ENCODE measurements at places on chromosomes 16 and 17. TPM values are rescaled to one million over a fixed set of nuclear protein-coding genes. Genes with fewer than 3 reads are reported as not detected.

DNA sequence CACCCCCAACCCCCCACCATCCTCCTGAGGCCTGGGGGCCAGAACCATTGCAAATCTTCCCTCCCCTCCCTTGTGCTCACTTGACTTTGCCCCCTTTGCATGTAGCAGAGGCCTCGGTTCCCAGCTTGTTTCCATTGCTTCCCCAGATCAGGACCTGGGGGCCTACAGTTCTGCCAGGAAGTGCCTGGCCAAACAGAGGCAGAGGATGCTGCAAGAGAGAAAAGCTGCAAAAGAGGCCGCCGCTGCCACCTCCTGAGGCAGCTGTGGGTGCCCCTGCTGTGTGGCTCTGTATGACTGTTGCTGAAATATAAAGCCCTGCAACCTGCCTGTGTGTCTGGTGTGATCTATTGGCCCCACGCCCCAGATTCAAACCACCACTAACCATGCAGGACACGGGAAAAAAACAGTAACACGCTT is 2.3 kb downstream of the NDUFB10 start:
- H3K4me1 ChIP-seq, result peaks cover 48% of the 10 kb centered on the region
- H3K36me3 ChIP-seq, result peaks cover 29% of the 10 kb centered on the region
- no peak for DNase-seq
- H3K27me3 ChIP-seq, result peaks cover 15% of the 10 kb centered on the region
- H3K27ac ChIP-seq, result no peak overlapping the region
- peak overlapping the region; percentile 92 for H3K4me3 ChIP-seq

DNA sequence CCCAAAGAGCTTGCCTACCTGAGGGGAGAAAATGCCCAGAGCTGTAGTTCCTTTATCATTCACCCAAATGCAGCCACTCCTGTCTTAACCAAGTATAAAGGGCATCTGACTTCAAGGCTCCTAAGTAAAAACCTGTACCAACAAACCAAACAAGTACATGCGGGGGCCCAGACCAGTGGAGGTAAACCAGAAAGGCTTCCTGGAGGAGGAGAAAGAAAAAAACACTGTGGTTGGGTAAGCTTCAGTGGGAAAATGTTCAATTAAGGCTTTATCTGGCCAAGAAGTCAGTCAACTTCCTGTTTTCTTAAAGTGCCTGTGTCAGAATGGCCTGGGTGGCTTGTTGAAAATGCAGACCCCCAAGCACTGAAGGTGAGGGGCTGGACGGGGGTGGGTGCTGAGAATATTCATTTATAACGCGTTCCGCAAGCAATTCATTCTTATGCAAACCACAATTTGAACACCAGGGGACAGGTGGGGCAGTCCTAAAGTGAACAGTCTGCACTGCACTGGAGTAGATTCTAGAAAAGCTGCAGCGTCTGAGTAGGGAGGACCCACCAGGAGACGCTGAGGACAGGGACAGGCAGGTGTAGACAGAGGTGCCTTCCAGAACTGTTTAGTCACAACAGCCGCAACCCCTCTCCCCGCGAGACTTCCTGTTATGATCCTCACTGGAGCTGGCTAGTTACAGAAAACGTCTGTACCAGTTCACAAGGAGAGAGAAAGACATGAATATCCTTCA is 467.1 kb downstream of the SOX9 start:
- peak overlapping the region; percentile 71 for H3K4me3 ChIP-seq
- H3K27ac ChIP-seq, result peak overlapping the region; percentile 43
- peaks cover 38% of the 10 kb centered on the region for H3K4me1 ChIP-seq
- DNase-seq, result no peak
- peaks cover 4% of the 10 kb centered on the region for H3K36me3 ChIP-seq

DNA sequence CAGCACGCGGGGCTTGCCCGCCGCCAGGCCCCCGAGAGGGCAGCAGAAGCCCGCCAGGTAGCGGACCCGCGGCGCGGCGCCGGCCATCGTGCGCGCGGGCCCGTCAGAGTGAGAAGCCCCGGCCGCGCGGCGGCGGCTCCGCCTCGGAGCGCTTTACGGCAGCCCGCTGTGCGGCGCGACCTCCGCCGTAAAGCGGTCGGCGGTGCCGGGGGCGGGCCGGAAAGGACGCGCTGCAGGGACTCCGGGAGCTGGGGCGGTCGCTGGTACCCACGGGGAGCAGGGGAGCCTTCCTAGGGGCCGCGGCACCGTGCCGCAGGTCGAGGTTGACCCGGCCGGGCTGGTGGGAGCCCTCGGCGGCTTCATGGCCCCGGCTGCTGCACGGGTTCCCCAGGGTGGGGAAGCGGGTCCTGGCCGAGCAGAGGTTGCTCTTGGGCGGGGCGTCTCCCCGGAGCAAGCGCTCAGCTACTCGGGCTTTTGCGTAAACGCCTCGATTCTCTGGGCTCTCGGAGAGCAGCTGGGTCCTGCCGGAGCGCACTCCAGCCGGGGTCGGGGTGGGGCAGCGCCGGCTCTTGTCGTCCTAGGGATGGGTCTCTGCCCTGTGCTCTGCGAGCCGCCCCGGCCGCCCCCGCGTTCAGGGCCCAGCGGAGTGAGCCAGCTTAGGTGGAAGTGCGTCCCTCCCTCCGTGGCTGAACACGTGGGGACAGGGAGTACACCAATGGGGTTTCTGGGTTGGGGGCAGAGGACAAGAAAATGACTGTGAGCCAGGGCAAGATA is at the start of gene FAAP100:
Gene FAAP100 (minus strand): TSS at position 110 of the 774 bp plus-strand sequence. CDS start 23 bp downstream, at position 87.
- H3K27me3 ChIP-seq, result peaks cover 5% of the 10 kb centered on the region
- peak within 1 kb of the TSS; percentile 84 for H3K27ac ChIP-seq
- peak within 1 kb of the TSS; percentile 95 for H3K4me3 ChIP-seq
- peak; percentile 76 for DNase-seq
- H3K36me3 ChIP-seq, result peaks cover 4% of the 10 kb centered on the region

- H3K36me3 ChIP-seq, result no peaks in the 10 kb centered on the region
- peak; percentile 49 for DNase-seq
- peak overlapping the region; percentile 4 for H3K27ac ChIP-seq
These were observed 46.5 kb upstream of the GSE1 start for GRCh38 chr16:85566561-85567100.

DNA sequence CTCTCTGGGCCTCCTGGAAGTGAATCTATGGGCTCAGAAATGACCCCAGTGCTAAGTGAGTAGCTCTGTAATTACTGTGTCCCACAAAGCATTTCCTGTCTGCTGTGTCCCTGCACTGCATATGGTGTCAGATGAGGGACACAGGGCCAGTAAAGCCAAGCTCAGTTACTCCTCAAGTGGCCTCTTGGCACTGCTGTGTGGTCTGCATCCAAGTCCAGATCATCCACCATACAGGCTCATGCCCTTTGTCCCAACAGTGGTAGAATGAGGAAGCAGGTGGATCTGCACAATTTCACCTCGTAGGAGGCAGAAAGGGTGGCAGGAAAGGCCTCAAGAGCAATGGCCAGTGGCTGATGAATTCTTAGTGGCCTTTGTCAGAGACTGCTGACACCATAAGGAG is 146.8 kb downstream of the SOX9 start:
- H3K4me3 ChIP-seq, result no peak overlapping the region
- H3K27ac ChIP-seq, result no peak overlapping the region
- no peaks in the 10 kb centered on the region for H3K27me3 ChIP-seq
- DNase-seq, result no peak
- H3K36me3 ChIP-seq, result no peaks in the 10 kb centered on the region
- H3K4me1 ChIP-seq, result peaks cover 15% of the 10 kb centered on the region

- H3K27me3 ChIP-seq, result peaks cover 67% of the 10 kb centered on the region
- peak; percentile 62 for DNase-seq
These were observed at the start of gene GAS7 for GRCh38 chr17:10198509-10199249. Gene GAS7 (minus strand): TSS chr17:10198606.

DNA sequence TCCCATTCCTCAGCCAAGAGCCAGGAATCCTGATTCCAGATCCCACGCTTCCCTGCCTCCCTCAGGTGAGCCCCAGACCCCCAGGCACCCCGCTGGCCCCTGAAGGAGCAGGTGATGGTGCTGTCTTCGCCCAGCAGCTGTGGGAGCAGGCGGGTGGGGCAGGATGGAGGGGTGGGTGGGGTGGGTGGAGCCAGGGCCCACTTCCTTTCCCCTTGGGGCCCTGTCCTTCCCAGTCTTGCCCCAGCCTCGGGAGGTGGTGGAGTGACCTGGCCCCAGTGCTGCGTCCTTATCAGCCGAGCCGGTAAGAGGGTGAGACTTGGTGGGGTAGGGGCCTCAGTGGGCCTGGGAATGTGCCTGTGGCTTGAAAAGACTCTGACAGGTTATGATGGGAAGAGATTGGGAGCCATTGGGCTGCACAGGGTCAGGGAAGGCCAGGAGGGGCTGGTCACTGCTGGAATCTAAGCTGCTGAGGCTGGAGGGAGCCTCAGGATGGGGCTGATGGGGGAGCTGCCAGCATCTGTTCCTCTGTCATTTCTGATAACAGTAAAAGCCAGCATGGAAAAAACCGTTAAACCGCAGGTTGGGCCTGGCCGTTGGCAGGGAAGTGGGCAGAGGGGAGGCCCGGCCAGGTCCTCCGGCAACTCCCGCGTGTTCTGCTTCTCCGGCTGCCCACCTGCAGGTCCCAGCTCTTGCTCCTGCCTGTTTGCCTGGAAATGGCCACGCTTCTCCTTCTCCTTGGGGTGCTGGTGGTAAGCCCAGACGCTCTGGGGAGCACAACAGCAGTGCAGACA is at the start of gene SPN:
Gene SPN (plus strand): TSS at position 232 of the 791 bp plus-strand sequence. CDS start 482 bp downstream, at position 714.
- H3K27ac ChIP-seq, result no peak within 1 kb of the TSS
- peaks cover 31% of the 10 kb centered on the region for H3K4me1 ChIP-seq
- no peaks in the 10 kb centered on the region for H3K36me3 ChIP-seq
- H3K4me3 ChIP-seq, result no peak within 1 kb of the TSS
- no peaks in the 10 kb centered on the region for H3K27me3 ChIP-seq

- peaks cover 7% of the 10 kb centered on the region for H3K36me3 ChIP-seq
- no peak overlapping the region for H3K27ac ChIP-seq
- H3K4me3 ChIP-seq, result no peak overlapping the region
- no peak for DNase-seq
These were observed 2.2 kb downstream of the HEATR9 start for GRCh38 chr17:35866341-35866950.

- no peak overlapping the region for H3K27ac ChIP-seq
- H3K4me3 ChIP-seq, result no peak overlapping the region
- no peak for DNase-seq
- H3K4me1 ChIP-seq, result peaks cover 13% of the 10 kb centered on the region
- H3K27me3 ChIP-seq, result no peaks in the 10 kb centered on the region
- no peaks in the 10 kb centered on the region for H3K36me3 ChIP-seq
These were observed 44.6 kb downstream of the WSB1 start for GRCh38 chr17:27338536-27338985.

DNA sequence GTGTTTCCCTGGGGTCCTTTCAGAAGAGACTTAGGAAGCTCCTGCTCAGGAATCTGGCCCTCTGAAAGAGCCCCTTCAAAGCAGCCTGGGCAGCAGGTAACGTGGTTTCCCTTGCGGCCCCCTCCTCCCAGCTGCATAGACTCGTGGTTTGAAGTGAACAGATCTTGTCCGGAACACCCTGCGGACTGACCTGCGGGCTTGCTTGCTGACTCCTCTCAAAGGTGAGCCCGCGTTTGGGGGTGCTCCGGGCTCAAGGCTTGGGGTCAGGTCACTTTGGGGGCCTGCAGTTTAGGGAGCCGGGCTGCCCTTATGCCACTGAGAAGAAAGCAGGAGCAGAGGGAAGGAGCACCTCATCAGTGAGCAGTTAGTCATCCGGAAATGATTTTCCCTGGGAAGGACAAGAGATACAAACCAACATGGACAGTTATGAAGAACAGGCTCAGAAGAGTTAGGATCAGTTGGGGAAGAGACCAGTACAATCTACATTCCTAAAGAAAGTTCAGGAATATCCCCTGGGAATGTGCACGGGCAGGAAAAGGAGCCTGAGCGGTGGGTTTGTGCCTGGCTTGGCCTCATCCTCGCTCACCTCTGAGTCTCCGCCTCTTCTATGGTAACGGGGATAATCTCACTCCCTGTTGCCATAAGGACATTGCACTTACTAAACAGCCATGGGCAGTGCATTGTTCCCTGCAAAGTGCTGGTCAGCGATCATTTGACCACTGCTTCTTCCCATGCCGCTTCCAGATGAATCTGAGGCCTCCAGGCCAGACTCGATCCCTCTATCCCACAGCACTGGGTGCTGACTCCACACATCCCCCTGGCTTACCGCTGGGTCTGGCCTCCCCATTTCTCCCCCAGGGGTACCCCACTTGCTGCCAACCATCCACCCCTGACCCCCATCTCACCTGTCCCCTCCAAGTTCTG is 10.0 kb downstream of the LDHD start:
- no peaks in the 10 kb centered on the region for H3K27me3 ChIP-seq
- peaks cover 25% of the 10 kb centered on the region for H3K4me1 ChIP-seq
- no peak for DNase-seq
- H3K36me3 ChIP-seq, result peaks cover 6% of the 10 kb centered on the region
- H3K27ac ChIP-seq, result peak overlapping the region; percentile 83
- H3K4me3 ChIP-seq, result no peak overlapping the region

GRCh38 chr17:72372185-72372584 is 251.4 kb downstream of the SOX9 start:
- no peak overlapping the region for H3K4me3 ChIP-seq
- H3K27me3 ChIP-seq, result no peaks in the 10 kb centered on the region
- H3K36me3 ChIP-seq, result no peaks in the 10 kb centered on the region

GRCh38 chr17:75806822-75807500 is 22.4 kb downstream of the UNK start:
- no peak overlapping the region for H3K4me3 ChIP-seq
- no peaks in the 10 kb centered on the region for H3K27me3 ChIP-seq
- no peak overlapping the region for H3K27ac ChIP-seq

DNA sequence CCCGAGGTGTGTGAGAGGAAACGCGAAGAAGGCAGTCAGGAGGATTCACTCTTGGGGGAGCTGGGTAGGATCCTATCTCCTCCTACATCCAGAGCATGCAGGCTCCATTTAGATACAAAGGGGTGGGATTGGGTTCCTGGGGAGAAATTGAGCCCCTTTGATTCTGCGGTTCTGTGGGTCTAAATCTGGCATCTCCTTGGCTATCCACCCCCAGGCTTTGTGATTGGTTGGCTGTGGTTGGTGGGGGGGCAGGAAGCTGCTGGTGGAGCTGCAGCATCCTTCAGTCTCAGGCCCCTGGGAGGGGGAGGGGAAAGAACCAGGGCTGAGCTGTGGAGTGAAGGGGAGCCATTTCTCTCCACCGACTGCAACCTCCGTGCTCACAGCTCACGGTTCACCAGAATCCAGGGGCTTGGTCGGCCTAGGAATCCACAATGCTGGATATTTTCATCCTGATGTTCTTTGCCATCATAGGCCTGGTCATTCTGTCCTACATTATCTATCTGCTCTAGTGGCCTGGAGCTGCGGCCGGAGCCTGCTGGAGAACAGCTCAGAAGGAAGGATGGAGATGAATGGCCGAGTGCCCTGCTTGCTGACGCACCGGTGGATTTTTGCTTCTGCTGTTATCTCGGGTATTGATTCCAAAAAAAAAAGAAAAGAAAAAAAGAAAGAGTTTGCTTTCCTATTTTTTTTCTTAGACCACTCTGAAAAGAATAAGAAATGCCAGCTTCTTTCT is at the start of gene LASP1NB:
Gene LASP1NB (plus strand): TSS at position 352 of the 733 bp plus-strand sequence.
- H3K27me3 ChIP-seq, result no peaks in the 10 kb centered on the region
- peak; percentile 36 for DNase-seq
- H3K4me3 ChIP-seq, result peak within 1 kb of the TSS; percentile 76
- H3K36me3 ChIP-seq, result no peaks in the 10 kb centered on the region
- peaks cover 43% of the 10 kb centered on the region for H3K4me1 ChIP-seq

GRCh38 chr17:67080804-67081203 is 36.5 kb downstream of the CACNG1 start:
- no peak for DNase-seq
- peaks cover 2% of the 10 kb centered on the region for H3K36me3 ChIP-seq
- no peaks in the 10 kb centered on the region for H3K27me3 ChIP-seq
- no peak overlapping the region for H3K27ac ChIP-seq
- no peak overlapping the region for H3K4me3 ChIP-seq

PPM1E gene
- total RNA-seq, result 15.5 TPM

CHD9NB gene
- total RNA-seq, result 0.61 TPM

PMFBP1 gene
- total RNA-seq, result 4.0 TPM

KCNJ16 gene
- 0.12 TPM for total RNA-seq

SHCBP1 gene
- 18.7 TPM for total RNA-seq

MYH1 gene
- total RNA-seq, result not detected

COX6A2 gene
- not detected for total RNA-seq

ABCC12 gene
- total RNA-seq, result 0.07 TPM
